Tibial artery (tissue), 4 donors: ENCODE measurements at places on chromosomes 1 and 21.

- DNase-seq, result no peak
These were observed 19.7 kb downstream of the VASH2 start for GRCh38 chr1:212970085-212970484.

DNA sequence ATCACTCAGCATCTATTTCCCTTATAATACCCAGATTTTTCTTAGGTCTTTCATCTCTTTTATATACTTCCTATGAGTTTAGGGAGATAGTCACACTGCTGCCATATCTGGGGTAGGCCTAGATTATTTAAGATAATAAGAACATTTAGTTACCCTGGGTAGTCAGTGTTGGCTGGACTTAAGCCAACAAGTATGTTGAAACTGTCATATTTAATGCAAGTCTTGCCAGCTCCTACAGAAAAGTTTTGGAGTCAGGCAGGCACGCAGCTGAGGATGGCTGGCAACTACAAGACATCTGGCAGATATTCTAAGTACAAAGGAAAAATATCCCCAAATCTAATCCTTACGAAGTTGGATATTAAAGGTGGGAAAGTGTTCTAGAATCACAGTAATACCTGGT is 19.2 kb upstream of the DEPDC1 start:
- DNase-seq, result no peak

- DNase-seq, result no peak
These were observed 75.8 kb upstream of the KCNA3 start for GRCh38 chr1:110750562-110750961.

DNA sequence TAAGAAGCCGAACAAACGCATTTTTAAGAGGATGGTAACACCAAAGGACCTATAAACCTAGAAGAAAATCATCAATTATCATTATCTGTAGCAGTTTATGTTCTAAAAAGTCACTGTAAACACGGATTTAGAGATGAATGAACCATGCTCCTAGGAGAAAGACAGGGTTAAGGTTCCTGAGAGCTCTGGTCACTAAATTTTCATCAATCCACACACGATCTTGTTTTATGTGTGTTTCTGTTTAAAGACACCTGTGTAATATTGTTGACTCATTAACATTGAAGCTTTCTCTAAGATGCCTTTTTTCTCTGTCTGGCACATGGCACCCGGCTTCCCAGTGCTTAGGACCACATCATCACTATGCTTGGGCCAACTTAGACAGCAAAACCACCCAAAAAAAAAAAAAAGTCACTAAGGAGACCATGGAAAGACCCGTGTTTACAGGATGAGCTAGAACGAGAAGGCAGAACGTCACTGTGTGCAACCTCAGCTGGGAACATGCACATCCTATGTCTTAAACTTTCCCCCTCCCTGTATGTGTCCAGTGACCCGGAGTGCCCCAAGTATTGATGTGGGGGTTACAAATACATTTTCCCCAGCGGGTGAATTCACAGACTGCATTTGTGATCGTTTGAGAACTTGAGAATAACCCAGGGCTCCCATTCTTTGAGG is 55.8 kb upstream of the PDE9A start:
- no peak for DNase-seq

DNA sequence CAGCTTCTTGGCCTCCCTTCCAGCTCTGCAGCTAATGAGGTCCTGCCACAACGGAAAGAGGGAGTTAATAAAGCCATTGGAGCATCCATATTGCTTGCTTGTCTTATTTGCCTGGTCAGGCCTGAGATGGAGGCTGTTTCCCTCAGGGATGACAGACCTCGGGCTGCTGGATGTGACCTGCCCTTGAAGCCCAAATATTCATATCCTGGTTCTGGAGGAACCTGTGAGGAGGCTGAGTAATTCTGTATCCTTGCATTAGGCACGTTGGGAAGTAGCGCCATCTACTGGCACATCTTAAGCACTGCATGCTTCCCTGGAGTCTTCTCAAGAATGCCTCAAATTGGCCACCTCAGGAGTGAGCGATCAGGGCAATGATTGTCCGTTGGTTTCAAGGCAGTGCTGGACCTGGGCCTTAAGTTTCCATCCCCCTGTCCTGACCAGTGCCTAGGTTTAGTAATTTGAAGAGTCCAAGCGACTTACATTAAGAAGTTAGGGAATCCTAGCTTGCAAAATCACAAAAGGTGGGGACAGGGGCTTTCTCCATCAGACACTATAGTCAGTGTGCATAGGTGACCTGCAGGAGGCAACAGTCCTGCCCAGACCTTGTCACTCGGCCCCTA is 13.8 kb upstream of the NASP start:
- DNase-seq, result peak; percentile 55

GRCh38 chr1:70863239-70863638 is 184.4 kb downstream of the PTGER3 start:
- DNase-seq, result no peak

DNA sequence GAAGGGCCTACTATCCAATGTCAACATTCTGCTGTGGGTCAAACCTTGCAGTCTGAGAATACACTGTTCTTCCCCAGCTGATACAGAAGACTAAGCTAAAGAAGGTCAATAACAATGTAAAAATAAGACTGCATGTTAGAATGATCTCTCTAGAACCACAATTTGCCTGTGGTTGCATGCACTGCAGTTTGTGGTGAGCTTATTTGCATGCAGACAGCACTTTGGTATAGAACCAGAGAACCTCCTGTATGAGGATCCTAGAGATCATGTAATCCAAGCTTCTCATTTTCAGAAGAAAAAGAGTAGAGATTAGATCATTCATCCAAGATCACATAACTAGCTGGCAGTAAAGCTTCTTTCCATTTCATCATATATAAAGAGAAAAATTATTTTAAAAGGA is 15.8 kb downstream of the SYNJ1 start:
- no peak for DNase-seq

DNA sequence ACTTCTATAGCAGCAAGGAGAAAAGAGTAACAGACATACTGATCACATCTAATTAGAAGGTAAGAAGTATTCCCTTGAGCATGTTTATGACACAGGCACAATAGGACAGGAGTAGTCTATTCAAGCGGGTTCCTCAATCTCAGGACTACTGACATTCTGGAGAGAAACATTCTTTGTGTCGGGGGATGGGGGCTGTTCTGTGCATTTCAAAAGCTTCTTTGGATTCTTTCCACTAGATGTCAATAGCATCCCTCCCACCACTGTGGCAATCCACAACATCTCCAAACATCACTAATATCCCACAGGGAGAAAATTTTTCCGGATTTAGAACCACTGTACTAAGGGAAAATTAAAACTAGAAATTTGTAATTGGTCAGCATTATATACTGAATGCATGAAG is 56.9 kb downstream of the ADAMTS5 start:
- DNase-seq, result no peak

- DNase-seq, result no peak
These were observed 48.1 kb downstream of the SMG7 start for GRCh38 chr1:183520379-183520778.

GRCh38 chr1:76782809-76783208 is 84.5 kb upstream of the ST6GALNAC5 start:
- no peak for DNase-seq

GRCh38 chr1:145908653-145909052 is 1.2 kb downstream of the ITGA10 start:
- DNase-seq, result no peak

DNA sequence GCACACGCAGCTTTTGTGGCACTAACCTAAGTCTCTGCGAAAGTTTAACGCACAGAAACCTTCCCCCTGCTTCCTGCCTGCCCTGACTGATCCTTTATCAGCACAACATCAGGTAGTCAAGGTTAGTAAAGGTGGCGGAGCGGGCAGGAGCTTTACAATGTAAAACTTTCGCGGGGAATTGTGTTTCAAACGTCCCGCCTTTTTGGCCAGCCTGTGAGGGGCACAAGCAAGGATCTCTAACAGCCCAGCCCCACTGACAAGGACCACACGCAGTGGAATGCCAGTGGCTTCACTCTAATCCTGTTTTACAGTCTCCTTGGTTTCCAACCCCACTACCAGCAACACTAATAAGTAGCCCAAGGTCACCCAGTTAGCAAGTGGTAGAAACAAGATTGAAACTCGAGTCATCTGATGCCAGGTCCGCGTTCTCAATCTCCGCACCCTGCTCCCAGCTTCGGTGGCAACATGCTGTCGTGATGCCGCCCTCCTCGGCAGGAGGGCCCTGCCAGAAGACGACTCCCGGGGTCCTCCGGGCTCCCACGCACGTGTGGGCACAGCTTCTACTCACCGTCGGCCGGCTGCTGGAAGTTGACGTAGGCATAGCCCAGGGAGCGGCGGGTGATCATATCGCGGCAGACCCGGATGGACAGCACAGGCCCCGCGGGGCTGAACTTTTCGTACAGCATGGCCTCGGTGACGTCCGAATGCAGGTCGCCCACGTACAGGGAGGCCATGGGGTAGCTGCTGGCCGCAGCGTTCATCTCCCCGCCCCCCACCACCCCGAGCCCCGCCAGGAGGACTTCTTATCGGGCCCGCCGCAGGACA is 1.2 kb downstream of the PABPC4 start:
- DNase-seq, result peak; percentile 48

DNA sequence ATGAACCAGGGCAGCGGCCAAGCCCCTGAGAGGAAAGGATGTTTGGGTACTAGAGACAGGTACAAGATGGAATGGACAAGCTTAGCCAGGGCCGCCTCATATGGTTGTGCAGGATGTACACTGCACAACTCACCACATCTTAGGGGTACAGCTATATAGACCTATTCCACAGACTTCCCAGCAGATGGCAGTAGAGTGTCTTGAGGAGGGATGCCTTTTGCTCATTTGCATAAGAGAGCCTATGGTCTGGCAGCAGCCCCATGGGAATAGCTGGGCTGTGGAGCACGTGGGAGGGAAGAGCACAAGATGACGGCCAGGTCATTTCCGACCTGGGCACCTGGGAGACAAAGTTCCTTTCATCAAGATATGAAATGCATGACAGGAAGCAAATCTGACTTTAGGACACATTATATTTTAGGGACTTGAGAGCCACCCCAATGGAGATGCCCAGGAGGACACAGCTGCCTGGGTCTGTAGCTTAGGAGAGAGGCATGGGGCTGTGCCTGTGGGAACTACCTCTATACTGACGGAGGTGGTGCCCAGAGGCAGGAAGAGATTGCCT is 215.5 kb downstream of the KCNJ6 start:
- DNase-seq, result no peak

DNA sequence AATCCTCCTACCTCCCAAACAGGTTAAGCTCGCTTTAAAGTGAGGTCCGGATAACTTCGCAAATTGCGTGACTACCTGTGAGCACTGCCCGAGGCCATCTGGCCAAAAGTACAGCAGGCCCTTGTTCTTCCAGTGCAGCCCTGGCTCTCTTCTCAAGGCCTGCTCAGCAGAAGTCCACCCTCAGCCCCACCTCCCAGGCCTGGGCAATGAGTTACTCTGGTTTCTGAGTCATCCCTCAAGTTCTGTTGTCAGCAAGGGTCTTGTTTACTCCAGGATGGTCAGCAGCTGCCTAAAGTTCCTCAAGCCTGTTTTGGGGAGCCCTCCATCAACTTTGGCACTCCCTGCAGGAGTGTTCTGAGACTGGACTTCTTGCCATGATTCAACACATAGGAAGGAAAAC is 101.7 kb downstream of the BCAR3 start:
- no peak for DNase-seq

DNA sequence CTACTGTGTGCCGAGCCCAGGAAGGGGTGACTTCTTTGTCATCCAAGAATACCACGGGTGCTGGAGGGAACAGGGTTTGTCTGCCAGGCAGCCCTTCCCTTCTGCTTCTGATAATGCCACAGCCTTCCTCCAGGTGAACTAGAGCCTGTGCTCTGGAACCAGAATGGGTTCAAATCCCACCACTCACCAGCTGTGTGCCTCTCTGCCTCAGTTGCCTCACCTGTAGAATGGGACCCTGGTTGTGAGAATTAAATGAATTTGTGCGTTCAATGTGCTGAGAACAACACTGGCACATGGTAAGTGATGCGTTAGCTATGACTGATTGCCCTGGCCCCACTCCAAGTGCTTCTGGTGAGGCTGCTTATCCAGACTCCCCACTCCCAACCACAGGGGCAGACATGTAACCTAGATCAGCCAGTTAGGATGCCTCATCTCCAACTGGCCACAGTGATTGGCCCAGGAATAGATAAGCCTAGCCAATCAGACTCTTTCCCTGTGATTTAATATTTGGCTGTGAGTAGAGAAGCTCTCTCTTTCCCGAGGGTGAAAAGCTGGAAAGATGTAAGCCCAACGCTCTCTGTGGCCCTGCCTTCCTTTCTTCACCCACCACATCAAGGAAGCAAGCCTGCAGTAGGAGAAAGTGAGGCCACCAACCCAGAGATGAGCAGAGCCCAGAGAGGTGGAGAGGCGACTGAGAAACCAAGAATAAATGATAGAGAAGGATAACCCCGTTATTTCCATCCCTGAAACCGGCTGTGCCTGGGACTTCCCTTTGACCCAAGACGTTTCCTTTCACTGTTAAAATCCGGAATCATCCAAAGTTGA is 20.8 kb upstream of the LAPTM5 start:
- DNase-seq, result no peak

GRCh38 chr21:27681038-27681437 is 714.1 kb upstream of the ADAMTS5 start:
- DNase-seq, result no peak

- DNase-seq, result no peak
These were observed 57.4 kb upstream of the TMPRSS15 start for GRCh38 chr21:18460979-18461378.

DNA sequence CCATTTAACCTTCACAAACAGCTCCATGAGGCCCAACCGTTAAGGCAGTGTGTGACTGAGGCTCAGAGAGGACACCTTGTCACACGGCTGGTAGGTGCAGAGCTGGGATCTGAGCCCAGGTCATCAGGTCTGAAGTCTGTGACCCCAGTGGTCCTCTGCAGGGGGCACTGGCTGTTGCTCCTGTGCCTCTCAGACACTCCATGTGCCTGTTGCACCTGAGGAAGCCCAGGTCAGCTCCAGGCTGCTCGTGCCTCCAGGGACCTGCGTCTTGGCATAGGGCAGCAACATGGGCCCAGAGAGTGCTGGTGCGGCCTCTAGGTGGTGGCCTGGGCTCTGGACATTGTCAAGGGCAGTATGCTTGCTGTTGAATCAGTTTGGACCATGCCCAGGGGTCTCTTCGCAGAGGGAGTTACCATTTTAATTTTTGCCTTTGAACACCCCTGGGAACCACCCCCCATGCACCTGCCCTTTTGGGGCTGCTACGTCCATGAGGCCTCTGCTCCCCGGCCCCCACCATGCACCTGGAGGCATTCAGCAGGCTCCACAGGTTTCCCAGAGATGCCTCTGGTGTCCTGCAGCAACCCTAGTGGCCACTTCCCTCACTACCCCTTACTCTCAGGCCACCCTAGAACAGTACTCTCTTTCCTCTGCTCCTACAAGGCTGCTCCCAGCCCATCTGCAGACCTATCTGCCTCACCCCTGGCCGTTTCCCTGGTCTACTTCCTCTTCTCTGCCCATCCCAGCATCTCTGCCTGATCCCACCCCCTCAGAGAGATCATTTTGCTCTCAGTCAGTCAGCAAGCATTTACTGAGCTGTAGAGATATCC is 25.2 kb upstream of the EPS8L3 start:
- DNase-seq, result peak; percentile 17

- no peak for DNase-seq
These were observed 31.3 kb downstream of the SMAP2 start for GRCh38 chr1:40404670-40405462.

DNA sequence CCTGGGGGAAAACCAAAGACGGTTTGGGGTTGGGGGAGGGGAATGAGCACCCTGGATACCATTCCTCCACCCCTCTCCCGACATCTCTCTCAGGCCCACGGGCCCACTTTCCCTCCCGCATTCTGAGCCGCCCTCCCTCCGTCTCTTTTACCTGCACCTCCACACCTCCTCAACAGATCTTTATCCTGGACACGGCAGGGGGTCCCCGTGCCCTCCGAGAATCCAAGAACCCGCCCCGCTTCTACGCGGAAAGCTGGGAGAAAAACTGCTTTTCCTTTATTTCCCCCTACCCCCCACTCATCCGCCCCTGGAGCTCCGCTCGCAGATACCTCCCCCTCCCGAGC is 108.8 kb downstream of the NAV1 start:
- no peak for DNase-seq
